ENCODE measurements at places on chromosomes 13 and 19. TPM values are rescaled to one million over a fixed set of nuclear protein-coding genes. Genes with fewer than 3 reads are reported as not detected.

DNA sequence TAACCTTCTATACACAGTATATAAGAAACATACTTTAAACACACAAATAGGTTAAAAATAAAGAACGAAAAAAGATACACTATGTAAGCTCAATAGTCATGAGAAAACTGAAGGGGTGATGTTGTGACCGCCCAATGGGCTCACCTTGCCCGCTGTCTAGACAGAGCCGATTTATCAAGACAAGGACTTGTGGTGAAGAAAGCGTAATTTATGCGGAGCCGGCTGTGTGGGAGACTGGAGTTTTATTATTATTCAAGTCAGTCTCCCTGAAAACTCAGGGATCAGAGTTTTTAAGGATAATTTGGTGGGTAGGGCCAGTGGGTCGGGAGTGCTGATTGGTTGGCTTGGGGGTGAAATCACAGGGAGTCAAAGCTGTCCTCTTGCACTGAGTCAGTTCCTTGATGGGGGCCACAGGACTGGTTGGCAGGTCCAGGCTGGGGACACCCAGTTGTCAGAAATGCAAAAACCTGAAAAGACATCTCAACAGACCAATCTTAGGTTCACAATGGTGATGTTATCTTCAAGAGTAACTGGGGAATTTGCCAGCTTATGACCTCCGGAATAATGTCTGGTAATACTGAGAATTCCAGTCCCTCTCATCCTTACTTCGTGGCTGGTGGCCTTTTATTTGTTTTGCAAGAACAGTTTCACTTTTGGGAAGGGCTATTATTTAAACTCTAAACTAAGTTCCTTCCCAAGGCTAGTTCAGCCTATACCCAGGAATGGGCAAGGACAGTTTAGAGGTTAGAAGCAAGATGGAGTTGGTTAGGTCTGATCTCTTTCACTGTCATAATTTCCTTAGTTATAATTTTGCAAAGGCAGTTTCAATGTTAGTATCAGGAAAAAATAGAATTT is 96.6 kb downstream of the UBL3 start:
- no peak for DNase-seq

Gene C13orf42
- total RNA-seq, result under 0.01 TPM

DNA sequence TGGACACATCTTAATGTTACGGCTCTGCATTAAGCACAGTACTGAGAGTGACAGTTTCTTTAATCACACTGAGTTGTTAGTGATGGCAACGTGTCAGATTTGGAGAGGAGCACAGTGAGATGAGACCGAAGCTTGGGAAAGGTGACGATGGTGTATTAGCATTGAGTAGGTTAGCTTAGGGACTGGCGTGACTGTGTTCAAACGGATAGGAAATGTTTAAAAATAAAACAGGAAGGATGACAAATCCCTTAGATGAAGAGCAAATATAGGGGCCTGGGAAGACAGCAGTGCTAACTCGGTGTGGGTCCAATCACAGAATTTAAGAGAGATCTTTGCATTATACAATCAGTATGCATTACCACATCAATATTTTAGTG is 384.3 kb downstream of the HS6ST3 start:
- DNase-seq, result no peak

DNA sequence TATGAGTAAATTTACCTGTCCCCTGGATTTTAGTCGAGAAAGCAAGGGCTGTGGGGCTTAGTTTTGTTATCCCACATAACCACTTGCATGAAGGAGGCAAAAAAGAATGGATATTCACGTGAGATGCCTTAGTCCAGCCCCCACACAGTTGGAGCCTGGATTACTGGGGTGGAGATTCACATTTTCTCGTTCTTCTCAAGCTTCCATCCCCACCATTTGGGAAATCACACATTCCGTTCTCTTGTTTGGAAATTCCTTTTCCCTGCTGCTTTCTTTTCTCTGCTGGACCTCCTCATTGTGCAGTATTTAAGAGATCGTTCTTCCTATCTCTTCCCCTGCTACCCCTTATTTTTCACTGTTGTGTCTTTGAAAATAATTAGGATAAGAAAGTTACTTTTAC is 45.1 kb upstream of the FARP1 start:
- DNase-seq, result no peak

DNA sequence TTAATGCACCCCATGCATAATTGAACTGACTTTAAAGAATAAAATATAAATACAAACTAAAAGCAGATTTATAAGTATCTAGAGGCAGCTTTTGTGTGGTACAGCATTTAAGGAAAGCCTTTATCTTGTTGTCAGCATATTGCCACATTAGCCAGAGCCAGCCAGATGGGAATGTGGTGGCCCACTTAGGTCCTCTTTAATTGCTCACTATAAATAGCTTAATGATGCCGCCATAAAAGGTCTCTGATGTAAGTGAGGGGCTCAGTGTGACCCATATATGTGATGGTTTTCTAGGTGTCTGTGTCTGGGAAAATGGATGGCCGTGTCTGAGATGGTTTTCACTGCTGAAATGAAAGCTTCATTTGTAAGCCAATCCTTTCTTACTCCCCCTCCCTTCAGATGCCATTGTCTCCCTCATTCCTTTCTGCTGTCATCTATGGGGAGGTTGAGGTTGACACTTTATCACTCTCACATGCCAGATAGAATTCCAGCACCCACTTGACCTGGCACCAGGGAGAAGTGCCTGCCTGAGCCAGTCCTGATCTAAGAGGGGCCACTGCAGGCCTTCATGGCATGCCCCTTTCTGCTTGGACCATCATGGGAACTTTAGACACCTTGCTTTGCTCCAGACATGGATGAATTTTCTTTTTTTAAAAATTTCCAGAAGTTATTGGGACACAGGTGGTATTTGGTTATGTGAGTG is 135.3 kb downstream of the MTUS2 start:
- DNase-seq, result no peak

- DNase-seq, result no peak
Measured at GRCh38 chr13:112905619-112905989, 63.4 kb upstream of the MCF2L start.

GRCh38 chr13:32315238-32316027 is at the start of the genes BRCA2 and ZAR1L:
TSS of gene BRCA2 (plus strand) at chr13:32315508. CDS start at chr13:32316461, 953 bp downstream.
TSS of gene ZAR1L (minus strand) at chr13:32315363. CDS start at chr13:32311925, 3,438 bp downstream.
- peak; percentile 75 for DNase-seq

- DNase-seq, result no peak
Measured at GRCh38 chr19:49581007-49581508, at the start of gene PRRG2. TSS of gene PRRG2 (plus strand) at chr19:49581316. CDS start at chr19:49583220, 1,904 bp downstream.
